Osteoblast (primary cell): ENCODE measurements at places on chromosomes 1 and 21. TPM values are rescaled to one million over a fixed set of nuclear protein-coding genes. Genes with fewer than 3 reads are reported as not detected.

PTGFR gene
- 67.7 and 81.9 TPM in 2 replicates for total RNA-seq

IQCC gene
- total RNA-seq: 1.8 TPM in 2 replicates

MROH7 gene
- total RNA-seq: 0.36 and 0.59 TPM in 2 replicates

GOLT1A gene
- total RNA-seq: not detected in 2 replicates

PTPRC gene
- total RNA-seq: under 0.01 and 1.1 TPM in 2 replicates

SFPQ gene
- total RNA-seq: 163 and 187 TPM in 2 replicates

TMEM51 gene
- 0.59 and 0.72 TPM in 2 replicates for total RNA-seq

NTNG1 gene
- 3.6 and 6.2 TPM in 2 replicates for total RNA-seq

HEYL gene
- under 0.01 TPM in 2 replicates for total RNA-seq

DNA sequence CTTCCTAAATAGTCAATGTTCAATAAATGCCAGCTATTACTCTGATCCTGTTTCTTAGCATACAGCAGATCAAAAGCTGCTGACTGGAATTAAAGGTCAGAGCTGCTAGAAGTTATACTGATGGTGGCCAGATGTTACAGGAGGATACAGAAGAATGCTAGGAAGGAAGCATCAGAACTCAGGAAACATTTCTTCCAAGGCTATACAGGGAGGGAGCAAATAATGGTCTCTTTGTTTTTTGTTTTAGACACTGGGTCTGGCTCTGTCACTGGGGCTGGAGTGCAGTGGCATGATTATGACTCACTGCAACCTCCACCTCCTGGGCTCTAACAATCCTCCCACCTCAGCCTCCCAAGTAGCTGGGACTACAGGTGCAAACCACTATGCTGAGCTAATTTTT, 175.5 kb downstream of the RGS7 start:
- no peak for DNase-seq
- H3K4me1 ChIP-seq: no peaks in the 10 kb centered on the region
- H3K27ac ChIP-seq: no peak overlapping the region
- H3K4me3 ChIP-seq: no peak overlapping the region

DNA sequence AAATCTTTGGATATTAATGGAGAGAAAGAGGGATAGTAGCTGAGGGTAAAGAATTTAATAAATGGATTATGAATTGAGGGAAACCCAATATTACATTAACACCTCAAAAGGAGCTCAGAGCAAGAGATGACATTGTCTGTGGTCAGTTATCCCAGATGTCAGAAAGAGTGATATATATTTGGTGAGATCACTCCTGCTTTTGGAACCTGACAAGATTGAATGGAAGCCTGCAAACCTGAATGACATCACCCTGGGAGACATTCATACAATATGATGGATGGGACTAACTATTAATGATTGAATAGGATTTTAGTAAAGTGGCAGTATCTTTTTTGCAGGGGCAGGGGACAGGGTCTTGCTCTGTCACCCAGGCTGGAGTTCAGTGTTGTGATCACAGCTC, 6.8 kb upstream of the IFI6 start:
- no peaks in the 10 kb centered on the region for H3K4me1 ChIP-seq
- H3K36me3 ChIP-seq: no peaks in the 10 kb centered on the region
- H3K4me3 ChIP-seq: no peak overlapping the region
- H3K27ac ChIP-seq: no peak overlapping the region
- peaks cover 3% of the 10 kb centered on the region for H3K27me3 ChIP-seq
- DNase-seq: no peak

GRCh38 chr21:35664683-35665082, 395.6 kb downstream of the SETD4 start:
- no peak for DNase-seq
- H3K36me3 ChIP-seq: no peaks in the 10 kb centered on the region
- H3K27me3 ChIP-seq: peaks cover 2% of the 10 kb centered on the region

DNA sequence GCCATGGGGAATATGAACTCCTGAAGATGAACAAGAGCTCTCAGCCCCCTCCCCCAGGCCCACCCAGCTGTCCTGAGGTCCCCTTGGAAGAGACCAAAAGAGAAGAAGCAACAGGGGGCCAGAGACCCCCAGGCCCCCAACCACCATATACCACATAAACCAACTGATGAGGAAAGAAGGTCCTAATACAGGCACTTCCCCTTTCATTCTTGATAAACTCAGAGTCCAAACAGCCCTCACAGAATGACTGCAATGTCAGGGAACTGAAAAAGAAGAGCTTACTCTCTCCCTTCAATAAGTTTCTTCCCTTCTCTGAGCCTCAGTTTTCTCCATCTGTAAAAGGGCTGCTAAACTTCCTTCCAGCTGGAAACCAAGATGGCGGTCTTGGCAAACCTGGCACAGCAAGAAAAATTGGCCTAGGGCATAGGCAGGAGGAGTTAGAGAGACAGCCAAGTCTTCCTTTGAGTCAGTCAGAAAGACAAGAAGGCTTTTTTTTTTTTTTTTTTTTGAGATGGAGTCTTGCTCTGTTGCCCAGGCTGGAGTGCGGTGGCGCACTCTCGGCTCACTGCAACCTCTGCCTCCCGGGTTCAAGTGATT, 90.5 kb downstream of the VWA5B1 start:
- peaks cover 9% of the 10 kb centered on the region for H3K4me1 ChIP-seq
- DNase-seq: no peak
- H3K4me3 ChIP-seq: no peak overlapping the region
- peaks cover 39% of the 10 kb centered on the region for H3K27me3 ChIP-seq
- no peaks in the 10 kb centered on the region for H3K36me3 ChIP-seq

GRCh38 chr1:58402444-58402843, 144.1 kb downstream of the OMA1 start:
- peaks cover 19% of the 10 kb centered on the region for H3K4me1 ChIP-seq
- DNase-seq: no peak
- H3K4me3 ChIP-seq: peak overlapping the region; percentile 32
- no peaks in the 10 kb centered on the region for H3K36me3 ChIP-seq

GRCh38 chr21:44803651-44804050, 2.0 kb upstream of the UBE2G2 start:
- H3K27me3 ChIP-seq: no peaks in the 10 kb centered on the region
- H3K27ac ChIP-seq: no peak overlapping the region
- no peak overlapping the region for H3K4me3 ChIP-seq
- peaks cover 52% of the 10 kb centered on the region for H3K36me3 ChIP-seq

DNA sequence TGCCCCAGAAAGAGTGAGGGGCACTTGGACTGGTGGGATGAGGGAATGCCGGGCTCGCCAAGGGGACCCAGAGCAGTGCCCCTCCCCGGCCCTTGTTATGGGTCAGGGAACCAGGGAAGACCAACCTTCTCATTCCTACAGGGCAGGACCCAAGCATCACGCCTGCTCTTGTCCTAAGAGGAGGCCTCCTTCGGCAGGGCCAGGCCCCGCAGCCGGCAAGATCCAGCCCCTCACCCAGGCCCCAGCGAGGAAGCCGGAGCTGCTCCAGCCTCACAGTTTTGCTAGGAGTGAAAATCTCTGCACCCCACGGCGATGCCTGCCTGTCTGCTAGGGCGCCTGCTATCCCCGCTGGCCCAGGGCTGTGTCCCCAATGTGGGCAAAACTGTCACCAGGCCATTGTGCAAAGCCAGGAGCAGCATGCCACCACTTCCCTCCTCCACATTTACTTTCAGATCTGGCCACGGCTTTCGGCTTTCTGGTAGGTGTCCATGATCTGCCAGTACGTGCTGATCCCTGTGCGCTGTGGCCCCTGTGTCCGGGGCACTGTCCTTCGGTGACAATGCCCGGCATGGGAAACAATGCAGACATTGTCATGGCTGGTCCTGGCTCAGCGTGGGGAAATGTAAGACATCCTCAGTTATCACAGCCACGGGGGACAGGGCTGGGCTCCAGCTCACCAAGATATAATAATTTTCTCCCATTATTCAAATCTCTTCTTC, 9.6 kb downstream of the ACTRT2 start:
- H3K27me3 ChIP-seq: no peaks in the 10 kb centered on the region
- H3K4me1 ChIP-seq: no peaks in the 10 kb centered on the region
- DNase-seq: peak; percentile 65
- H3K27ac ChIP-seq: no peak overlapping the region

DNA sequence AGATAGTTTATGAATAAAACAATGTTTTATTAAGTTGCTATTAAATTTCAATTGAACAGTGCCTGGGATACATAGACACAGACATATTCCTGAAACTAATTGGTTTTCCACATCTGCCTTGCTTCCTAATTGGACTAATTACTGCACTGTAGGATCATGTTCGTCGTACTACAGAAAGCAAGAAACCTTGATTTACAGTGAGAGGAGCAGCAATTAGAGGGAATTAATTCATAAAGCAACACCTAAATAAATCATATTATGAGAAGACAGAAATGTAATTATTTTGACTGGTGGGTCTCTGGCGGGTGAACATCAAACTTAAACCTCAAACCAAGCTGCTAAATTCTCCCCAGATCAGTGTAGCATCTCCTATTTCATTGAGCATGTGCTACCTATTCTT, 124.6 kb upstream of the CAMK1G start:
- H3K36me3 ChIP-seq: no peaks in the 10 kb centered on the region
- H3K27ac ChIP-seq: no peak overlapping the region

GRCh38 chr1:12553963-12554362, 64.0 kb downstream of the DHRS3 start:
- H3K4me3 ChIP-seq: no peak overlapping the region
- no peak overlapping the region for H3K27ac ChIP-seq
- peaks cover 36% of the 10 kb centered on the region for H3K4me1 ChIP-seq
- H3K27me3 ChIP-seq: no peaks in the 10 kb centered on the region
- peak; percentile 90 for DNase-seq
- H3K36me3 ChIP-seq: no peaks in the 10 kb centered on the region

DNA sequence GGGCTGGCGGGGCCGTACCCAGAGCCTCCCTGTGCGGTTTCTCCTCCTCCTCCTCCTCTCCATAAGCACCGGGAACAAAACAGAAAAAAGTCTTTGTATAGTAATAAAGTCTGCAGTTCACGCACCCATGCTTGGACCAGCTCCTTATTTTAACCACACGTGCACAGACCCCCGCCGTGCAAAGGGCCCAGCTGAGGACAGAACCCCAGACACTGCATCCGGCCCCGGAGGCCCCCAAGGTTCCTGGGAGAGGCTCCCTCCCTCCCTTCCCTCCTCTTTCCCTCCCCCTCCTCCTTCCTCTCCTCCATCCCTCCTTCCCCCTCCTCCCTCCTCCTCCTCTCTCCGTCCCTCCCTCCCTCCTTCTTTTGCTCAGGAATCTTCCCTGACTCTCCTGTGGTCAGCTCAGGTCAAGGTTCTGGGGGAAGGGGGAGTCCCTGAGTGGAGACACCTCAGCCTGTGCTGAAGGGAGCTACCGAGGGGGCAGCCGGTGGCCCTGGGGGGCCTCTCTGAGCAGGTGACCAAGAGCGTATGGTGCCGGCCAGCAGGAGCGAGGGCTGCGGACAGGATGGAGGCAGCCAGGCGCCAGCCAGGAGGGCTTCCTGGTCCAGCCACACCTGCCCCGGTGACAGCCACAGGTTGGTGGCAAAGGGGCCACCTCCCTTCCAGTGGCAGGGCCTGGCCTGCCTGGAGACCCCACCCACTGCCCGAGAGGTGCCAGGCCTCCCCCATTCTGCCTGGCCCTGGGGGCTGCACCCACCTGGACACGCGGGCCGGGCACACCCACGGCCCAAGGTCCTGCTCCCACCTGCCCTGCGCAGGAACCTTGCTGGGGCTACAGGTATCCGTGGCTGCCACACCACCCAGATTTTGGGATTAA, 3.2 kb upstream of the TTLL10 start:
- H3K4me3 ChIP-seq: no peak overlapping the region
- peaks cover 27% of the 10 kb centered on the region for H3K27me3 ChIP-seq
- no peaks in the 10 kb centered on the region for H3K4me1 ChIP-seq
- DNase-seq: peak; percentile 78
- no peak overlapping the region for H3K27ac ChIP-seq

DNA sequence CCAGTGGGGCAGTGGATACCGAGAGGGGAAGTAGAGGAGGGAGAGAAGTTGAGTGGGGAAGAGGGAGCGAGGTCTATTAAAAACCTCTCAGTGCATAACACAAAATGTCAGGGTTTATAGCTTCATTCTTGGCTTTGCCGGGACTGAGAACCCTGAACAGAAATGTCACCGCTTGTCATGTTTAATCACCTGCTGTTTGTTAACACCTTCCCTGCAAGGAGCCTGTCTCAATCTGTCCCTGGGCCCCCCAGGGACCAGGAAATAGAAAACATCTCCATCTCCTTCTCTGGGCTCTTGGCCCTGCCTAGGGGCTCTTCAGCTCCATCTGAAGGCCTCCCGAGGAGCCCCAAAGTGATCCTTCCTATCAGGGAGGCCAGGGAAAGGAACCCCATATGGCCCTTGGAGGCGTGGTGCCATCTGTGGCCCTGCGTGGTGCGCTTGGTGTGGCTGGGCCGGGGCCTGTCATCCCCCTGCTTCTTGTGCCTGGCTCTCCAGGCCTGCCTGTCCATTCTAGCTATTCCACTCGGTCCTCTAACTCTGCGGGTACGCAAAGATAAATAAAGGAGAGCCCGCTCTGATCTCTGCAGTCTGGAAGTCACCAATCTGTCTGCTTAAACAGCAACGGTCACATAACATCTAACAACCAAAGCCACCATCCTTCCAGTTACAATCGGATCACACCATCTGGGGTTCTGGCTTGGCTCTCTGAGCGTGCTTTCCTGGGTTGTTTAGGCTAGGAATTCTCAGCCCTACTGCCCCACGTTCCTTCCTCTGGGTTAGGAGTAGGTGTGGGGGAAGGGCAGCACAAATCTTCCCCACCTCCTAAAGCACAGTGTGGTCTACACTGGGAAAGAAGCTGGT, 113.8 kb downstream of the CASZ1 start:
- H3K4me3 ChIP-seq: no peak overlapping the region
- H3K36me3 ChIP-seq: no peaks in the 10 kb centered on the region
- no peak overlapping the region for H3K27ac ChIP-seq
- no peaks in the 10 kb centered on the region for H3K27me3 ChIP-seq
